GM12864 (cell line): ENCODE measurements at places on chromosomes 3 and 15.

GRCh38 chr3:127389913-127390312 is 102.1 kb upstream of the PRR20G start:
- no peak for DNase-seq

GRCh38 chr3:181694805-181695660 is 16.7 kb upstream of the SOX2 start:
- DNase-seq = no peak

GRCh38 chr3:160851629-160852210 is 95.7 kb downstream of the PPM1L start:
- DNase-seq = no peak

DNA sequence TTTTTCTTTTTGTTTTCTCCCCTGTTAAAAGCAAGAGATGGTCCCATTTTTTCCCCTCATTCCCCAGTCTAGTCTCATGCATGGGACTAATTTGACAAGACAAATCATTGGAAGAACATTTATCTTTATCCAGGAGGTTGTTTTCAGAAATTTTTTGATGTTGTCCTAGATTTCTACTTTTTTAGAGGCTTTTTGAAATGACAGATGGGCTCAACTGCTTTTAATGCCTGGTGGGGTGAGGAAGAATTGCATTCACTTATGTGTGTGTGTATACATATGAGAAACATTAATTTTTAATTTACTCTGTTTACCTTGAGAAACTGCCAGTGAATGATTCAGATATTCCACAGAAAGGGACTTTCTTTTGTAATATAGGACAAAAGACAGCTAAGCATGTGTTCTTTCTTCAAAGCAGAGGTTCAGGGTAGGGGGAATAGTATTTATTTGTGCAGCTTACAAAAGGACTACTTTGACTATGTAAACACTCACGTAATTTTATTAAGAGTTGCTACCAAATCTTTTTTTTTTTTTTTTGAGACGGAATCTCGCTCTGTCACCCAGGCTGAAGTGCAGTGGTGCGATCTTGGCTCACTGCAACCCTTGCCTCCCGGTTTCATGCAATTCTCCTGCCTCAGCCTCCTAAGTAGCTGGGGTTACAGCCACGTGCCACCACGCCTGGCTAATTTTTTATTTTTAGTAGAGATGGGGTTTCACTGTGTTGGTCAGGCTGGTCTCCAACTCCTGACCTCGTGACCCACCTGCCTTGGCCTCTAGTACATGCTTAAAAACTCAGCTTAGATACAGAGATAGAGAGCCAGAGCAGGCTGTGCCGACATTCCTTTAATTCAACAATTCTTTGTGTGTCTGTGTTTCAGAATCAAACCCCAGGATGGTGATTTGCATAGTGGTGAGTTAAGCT is 130.1 kb upstream of the RARB start:
- no peak for DNase-seq

DNA sequence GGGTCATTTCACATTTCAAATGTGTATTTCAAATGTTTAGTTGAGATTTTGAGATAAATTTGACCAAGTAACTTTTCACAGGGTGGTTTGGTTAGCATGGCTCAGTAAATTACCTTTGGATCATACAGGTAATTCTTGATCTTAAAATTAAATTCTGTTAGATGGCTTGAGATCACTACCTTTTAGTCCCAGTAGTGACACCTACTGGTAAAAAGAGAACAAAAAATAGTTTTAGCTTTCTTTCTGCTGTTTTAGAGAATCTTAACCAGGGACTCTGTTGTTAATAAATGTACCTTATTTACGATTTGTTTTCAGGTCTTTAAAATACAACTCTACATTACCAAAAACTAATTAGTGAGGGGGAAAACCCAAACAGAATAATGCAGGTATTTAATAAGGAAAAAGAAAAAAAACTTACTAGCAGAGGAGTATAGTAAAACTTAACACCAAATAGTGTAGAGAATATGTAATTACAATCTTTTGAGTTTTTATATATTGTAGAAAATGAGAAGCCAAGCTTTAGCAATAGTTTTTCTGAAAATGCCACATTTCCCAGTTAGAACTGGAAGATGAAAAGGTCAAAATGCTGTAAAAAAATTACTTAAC is 620.3 kb upstream of the AGTR1 start:
- no peak for DNase-seq

DNA sequence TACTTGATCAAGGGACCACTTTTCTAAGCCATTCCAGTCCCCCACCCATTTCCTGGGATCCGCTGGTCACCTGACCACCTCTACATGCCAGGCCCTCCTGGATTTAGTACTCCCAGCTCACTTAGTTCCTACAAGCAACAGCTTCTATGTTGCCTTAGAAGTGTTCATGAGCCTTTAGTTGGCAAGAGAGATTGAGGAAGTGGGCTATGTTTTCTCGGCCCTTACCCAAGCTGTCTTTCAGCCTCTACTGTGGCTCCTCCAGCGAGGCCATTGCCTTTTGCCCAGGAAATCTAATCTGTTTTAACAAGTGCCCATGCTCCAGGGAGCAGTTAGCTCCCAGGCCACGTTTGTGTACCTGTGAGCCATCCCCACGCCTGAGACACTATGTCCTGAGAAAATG is 4.5 kb upstream of the PRKAR2A start:
- no peak for DNase-seq

DNA sequence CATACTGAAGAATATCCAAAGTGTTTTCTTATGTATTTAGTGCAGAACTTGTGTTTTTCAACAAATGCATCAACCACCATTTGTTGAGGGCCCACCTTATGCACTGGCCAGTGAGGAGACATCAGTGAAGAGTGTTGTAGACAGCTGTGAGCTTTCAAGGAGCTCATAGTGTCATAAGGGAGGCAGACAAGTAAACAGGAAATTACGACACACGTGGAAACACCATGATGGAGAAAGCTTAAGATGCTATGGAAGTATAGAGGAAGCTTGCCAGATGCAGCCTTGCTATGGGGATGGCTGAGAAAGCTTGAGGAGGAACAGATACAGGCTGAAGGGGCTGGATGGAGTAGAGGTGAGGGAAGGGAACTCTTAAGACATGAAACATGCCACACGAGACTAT is 50.8 kb upstream of the PSMD6 start:
- no peak for DNase-seq

DNA sequence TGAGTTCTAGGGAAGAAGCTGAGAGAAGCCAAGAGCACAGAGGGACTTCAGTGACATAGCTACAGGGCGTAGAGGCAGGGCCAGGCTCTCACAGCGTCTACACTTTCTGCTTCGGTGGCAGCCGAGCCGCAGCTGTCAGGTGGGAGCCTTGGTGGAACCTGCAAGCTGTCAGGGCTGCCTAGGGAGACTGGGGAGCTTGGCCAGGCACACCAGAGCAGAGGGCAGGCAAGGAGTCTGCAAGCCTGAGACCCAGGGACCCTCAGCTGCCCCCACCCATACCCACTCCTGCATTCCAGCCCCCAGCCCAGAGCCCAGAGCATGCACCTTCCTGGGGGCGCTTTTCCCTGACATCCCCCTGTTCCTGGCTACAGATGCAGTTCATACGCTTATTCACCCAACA is 13.4 kb upstream of the KLF15 start:
- DNase-seq = no peak

DNA sequence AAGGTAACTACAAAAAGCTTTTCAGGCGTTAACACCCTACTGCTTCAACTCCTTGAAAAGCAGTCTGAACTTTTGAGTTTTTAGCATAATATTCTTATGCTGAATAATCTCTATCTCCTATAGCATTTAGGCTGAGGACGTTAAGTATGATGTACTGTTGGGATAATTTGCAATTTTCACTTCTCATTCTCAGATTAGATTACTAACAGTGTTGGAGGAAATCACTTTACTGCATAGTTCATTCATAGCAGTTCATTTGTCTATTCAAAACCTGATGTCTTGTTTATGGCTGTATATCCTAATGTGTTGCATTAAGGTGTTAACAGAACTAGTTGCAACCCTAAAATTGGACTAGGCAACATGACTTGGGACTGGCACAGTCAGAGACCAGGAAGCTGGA is 983.1 kb downstream of the FHIT start:
- DNase-seq = no peak

DNA sequence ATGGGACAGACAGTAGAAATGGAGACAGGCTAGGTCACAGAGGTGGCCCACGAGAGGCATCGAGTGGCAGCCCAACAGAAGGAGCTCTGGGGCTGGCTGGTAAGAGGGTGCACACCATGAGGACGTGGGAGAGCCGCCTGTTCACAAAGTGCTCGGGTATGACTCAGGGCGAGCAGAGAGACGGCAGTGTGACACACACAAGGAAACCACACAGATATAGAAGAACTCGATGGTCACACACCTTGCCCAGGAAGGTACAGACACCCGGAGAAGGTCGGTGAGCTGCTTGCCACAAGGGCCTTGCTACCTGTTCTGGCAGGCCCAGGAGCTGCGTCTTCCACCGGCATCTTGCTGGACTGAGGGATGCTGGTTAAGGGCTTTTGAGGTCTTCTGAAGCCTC is 50.2 kb downstream of the CA12 start:
- no peak for DNase-seq

DNA sequence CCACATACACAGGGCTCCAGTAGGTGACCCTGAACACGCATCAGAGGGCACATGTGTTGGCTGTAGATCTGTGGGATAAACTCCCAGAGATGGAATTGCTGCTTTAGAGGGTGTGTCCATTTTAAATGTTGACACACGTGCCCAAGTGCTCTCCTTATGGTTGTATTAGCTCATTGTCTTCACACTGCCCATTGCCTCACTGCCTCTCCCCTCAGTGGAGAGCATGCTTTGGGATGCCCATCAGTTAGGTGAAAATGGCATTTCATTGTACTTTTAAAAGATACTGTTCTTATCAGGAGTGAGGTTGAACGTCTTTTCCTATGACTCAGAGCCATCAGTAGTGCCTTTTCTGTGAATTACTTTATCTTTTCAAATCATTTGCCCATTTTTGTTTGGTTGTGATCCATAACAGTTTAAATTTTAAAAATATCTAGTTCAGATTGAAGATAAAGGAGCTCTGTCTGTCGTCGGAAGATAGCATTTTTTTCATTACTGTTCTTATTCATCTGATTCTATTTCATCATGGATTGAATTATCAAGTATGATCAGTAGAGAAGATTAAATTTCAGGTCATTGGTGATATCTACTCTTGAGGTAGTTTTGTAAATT is 120.7 kb downstream of the CHDH start:
- DNase-seq = no peak

DNA sequence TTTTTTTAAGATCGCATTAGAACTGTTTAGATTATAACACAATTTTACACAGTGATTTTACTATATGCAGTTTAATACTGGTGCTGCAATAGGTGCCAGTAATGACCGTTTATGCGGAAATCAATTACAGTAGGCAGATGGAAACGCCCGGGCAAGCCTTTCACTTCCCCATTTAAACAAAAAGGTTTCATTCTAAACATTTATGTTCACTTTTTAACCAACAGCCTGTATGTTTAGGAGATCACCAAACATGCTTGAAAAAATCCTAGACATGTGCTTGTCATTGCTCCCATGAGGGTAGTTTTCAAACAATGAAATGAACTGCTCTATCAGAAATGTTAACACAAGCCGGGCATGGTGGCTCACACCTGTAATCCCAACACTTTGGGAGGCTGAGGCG is 2.7 kb downstream of the BNIP2 start:
- DNase-seq = peak; percentile 52

- no peak for DNase-seq
These were observed 292.3 kb downstream of the TIGIT start for GRCh38 chr3:114586119-114586518.
